ENCODE measurements at places on chromosomes 2 and 18.

- DNase-seq: no peak
These were observed 1591.2 kb upstream of the LRRTM1 start for GRCh38 chr2:81895620-81896250.

DNA sequence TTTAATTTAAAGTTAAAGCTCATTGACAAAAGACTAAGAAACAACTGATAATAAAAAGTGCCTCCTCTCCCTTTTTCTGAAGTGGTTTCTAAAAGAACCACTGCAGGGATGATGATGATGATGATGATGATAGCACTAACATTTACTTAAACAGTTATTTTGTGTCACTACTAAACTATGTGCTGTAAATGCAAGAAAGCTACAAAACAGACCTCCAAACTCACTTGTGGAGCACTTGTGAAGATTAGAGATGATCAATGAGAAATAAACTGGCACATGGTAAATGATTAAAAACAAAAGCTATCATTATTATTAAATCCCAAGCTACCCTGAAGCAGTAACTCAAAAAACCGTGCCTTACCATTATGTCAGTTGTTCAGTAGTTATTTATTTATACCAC lies 88.7 kb downstream of the SLC8A1 start:
- no peak for DNase-seq

- no peak for DNase-seq
These were observed 82.3 kb upstream of the CDC42EP3 start for GRCh38 chr2:37753758-37754157.

GRCh38 chr18:58527285-58527951 lies 101.5 kb downstream of the ALPK2 start:
- DNase-seq: no peak

DNA sequence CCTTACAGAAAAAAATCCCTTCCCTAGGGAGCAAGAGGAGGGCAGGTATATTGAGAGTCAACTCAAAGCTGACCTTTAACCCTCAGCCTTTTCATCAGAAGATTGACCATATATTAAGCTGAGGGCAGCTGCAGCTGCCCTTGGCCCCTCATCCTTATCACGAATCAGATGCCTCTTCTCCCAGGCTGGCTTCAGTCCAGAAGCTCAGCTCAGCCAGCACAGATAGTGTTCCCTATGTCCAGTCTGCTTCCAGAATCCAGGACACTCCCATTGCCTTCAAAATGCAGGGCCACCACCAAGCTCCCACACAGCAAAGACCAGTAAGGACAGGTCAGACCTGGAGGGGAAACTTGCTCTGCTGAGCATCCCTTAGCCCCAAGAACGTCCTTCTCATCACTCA lies 146.1 kb downstream of the BCL11A start:
- DNase-seq: no peak

DNA sequence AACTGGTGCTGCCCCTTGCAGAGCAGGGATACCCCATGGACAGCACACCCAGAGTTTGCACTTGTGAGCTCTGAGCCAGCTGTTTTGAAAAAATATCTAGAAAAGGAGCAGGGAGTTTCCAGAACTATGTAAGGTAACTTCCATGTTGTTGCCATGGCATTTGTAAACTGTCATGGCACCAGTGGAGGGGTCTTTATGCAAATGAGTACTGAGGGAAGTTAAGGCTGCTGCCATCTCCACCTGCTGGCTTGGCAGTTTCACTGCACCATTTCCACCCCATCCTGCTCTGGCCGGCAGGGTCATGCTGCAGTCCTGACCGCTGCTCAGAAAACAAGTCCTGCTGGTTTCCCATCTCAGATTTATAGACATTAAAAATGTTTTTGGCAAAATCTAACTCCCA lies 52.3 kb upstream of the SNTG2 start:
- no peak for DNase-seq

DNA sequence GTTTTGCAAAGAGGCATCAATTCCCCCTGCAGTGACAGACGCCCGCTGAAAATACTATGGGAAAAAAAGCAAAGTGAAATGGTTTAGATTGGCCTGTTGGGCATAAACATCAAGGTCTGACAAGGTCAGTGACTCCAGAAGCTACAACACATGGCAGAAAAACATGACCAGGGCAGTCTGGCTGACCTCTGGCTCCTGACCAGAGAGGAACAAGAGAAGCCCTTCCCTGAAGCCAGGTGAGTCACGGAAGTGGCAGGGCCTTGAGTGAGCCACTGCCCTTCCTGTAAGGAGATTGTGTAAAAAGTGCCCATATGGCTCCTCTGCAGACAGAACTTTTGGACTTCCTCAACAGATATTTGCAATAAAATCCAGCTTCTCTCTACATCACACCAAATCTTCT lies 72.0 kb downstream of the DNER start:
- no peak for DNase-seq

GRCh38 chr2:96265349-96265839 lies 403 bp downstream of the TMEM127 start:
- no peak for DNase-seq

DNA sequence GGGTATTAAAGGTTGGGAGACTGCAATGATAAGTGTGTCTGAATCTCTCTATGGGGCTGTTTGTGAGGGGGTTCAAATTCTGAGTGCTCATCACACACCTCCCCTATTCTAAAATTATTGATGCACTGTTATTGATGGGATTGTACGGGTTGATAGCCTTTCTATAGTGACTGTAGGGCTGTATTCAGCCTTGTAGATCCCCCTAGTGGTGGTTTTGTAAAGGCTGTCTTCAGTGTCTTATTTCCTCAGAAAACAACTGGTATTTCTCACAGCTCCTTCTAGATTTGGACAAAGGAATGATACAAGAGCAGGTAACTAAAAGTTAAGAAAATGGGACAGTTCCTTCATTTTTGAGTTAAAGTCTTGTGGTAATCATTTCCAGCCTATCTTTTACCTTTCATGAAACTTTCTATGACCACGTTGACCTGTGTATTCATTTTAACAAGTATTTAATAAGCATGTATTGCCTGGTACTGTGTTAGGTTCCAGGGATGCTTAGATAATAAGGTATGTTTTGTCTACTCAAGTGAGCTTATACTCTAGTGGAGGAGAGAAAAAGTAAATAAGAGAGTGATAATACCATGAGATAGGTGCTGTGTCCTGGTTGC lies 21.2 kb downstream of the SMAD4 start:
- no peak for DNase-seq

DNA sequence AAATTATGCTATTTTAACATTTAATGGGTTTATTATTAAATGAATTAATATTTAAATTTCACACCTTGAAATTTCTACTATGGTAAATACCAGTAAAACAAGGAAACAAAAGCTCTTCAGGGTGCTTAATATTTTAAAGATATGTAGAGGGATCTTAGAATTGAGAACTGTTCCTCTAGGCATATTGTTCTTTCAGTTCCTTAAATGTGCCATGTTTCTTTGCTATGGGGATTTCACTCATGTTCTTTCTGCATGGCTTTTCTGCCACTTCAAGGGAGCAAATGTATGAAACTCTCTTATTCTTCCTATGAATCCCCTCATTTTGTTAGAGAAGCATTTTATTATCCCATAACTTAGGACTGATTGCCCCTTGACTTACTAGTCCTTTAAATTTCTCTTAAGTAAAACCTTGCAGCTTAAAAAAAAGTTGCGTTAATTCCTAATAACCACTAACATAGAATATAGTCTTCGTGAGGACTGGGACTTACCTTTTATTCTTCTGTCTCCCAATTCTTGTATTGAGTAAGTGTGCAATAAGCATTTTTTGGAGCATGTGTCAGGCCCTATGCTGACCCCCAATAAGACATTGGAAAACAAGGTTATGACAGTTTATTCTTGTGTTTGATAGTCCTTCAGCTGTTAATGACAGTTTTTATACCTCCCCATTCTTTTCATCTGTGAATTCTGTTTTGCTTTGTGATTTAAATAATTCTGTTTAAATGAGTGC lies 95.7 kb downstream of the BIRC6 start:
- no peak for DNase-seq

DNA sequence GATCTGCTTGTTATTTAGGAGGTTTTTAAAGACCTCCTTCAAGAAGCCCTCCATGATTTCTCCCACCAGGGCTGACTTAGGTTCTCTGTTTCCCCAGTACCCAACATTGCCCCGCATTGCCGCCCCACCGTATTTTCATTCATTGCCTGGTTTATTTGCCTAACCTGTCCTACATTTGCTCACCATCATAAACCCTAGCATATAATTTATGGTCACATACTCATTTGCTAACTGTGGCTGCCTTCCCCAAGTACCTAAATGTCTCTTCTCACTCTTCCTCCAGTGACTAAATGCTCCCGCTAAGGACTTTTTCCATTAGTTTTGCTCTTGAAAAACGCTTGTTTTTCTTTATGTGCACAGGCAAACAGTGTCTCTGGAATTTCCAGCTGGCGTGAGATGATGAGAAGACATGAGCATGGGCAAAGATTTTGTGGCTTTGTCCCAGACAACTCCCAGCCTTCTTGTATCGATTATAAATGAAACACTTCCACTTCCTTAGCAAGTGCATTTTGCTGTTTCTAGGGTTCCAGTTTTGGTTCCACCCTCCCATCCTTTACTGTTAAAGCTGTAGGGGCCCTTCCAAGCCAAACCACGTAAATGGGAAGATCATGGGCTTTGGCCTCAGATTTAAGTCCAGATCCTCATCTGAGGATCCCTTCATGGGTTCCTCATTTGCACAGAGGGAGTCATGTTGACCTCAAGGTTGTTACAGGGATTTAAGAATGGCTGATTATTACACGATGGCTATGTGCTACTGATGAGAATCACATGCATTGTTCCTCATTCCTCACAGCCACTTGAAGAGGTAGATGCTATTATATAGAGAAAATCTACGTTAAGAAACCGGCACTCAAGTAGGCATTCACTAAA lies 21.0 kb upstream of the ARMC9 start:
- no peak for DNase-seq

DNA sequence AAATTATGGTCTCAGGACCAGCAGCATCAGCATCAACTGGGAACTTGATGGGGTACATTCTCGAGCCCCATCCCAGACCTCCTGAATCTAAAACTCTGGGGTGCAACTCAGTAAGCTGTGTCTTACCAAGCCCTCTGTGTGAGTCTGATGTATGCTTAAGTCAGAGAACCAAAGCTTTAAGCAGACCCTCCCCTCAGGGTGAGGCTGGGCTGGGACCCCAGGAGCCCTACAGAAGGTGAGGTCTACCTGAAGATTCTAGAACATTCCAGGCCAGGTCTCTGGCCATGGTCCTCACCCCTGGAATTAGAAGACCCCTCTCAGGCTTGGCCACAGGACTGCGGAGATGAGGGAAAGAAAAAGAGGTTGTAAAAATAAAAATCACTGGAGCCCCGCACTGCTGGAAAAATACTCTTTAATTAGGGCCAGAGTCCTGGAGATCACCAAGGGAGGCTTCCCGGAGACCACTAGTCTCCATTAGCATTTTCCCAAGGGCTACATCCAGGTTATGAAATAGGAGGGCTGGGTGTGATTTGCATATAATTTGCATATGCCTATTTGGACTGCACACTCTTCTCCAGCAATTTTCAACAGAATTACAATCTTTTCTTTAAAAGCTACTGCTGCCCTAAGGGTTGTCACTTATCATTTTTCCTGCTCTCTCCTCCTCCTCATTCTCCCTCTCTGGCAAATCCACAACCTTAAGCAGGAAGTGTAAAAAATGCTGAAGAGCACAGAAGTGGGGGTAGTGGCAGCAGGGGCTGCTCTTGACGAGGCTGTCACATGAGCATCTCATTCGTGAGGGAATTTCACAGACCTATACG lies 100.2 kb downstream of the ZBTB7C start:
- DNase-seq: no peak

DNA sequence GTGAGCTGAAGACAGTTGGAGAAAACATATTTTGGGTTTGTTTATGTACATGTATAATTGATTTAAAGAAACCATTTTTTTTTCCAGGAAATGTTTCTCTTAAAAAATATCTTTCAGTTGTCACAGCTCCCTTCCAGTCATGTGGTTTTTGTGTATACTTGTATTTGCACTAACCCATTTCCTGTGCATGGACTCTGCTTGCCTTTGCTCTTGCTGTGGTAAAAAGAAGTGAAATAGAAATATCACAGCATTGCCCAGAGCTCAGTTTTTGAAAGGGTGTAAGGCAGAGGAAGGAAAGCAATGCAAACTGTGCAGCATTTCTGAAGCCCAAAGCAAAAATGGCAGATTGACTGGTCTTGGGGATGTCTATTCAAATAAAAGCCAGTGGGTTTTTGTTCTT lies 10.4 kb upstream of the DOCK10 start:
- no peak for DNase-seq

GRCh38 chr18:54641734-54642133 lies 50.7 kb downstream of the DYNAP start:
- DNase-seq: no peak

- no peak for DNase-seq
These were observed 572.7 kb upstream of the SALL3 start for GRCh38 chr18:78406743-78407465.

- no peak for DNase-seq
These were observed 109.0 kb upstream of the ALK start for GRCh38 chr2:30030361-30030760.

GRCh38 chr2:79972661-79973060 lies 331.9 kb downstream of the LRRTM1 start:
- no peak for DNase-seq

- no peak for DNase-seq
These were observed 194.0 kb downstream of the MBD2 start for GRCh38 chr18:54030434-54030833.

DNA sequence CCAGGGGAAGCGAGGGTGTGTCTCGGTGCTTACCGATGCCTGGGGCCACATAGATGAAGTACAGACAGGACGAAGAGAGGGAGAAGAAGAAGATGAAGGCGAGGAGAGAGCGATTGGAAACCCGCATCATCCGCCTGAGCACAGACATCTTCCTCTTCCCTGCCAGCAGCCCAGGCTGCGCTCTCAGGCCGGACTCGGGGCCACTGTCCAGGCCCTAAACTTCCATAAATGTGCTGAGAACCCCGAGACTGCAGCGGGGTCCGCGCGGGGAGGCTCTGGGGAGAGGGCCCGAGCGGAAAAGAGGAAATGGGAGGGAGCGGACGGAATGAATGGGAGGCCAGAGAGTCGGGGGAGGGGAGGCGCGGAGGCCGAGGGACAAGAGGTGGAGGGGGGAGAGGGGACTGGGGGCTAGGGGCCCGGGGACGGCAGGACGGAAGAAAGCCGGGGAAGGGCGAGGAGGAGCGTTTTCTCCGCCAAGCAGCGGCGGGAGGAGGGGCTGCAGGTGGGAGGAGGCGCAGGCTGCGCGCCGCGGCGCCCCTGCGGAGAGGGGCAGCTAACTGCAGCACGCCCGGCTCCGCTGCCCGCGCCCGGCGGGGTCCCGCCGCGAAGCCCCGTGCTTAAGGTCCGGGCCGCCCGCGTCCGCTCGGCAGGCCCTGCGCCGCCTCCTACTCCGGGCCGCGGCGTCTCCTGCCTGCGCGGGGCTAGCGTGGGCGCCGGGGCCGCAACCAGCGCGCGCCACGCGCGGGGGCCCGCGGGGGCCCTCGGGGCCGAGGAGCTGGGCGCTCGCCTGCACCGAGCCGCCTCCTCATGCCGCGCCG lies at the start of gene B4GALT6:
Gene B4GALT6, minus strand, starts transcription at position 303 of the 818 bp plus-strand sequence. Its CDS starts 155 bp downstream, at position 148.
- no peak for DNase-seq

- DNase-seq: no peak
These were observed 153.6 kb downstream of the UPP2 start for GRCh38 chr2:158255257-158255656.

DNA sequence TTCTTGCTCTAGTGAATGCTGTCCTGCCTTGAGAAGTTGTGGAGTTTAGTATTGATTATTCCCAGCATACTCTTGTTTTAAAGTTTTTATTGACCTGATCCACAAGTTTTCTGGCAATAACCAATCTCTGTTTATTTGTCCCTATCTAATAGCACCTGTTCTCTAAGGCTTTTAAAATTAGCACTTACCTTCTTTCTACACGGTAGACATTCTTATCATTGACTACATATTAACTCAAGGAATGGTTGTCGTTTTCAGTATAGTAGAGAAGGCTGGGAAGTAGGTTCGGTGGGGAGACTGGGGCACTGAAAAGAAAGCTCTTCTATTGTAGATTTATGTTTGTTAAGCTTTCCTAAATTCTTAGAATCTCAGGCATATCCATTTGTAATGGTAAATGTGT lies 726.0 kb downstream of the DPP10 start:
- no peak for DNase-seq
